Activated CD8-positive, alpha-beta memory T cell treated with anti-CD3 and anti-CD28 coated beads for 1 hour (primary cell): ENCODE measurements at places on chromosomes 1 and 21.

GRCh38 chr21:33157303-33157702 is 72.4 kb upstream of the IFNAR2 start:
- DNase-seq = no peak

GRCh38 chr21:21457077-21457476 is 458.9 kb downstream of the NCAM2 start:
- no peak for DNase-seq

GRCh38 chr1:35079003-35079930 is at the start of gene ZMYM1:
ZMYM1 (plus strand) TSS chr1:35079385; CDS start chr1:35093988, 14,603 bp downstream.
- peak; percentile 32 for DNase-seq

GRCh38 chr1:92259350-92259749 is 39.4 kb downstream of the GLMN start:
- no peak for DNase-seq

- no peak for DNase-seq
These were observed 16.3 kb downstream of the IER5 start for GRCh38 chr1:181104790-181105133.

DNA sequence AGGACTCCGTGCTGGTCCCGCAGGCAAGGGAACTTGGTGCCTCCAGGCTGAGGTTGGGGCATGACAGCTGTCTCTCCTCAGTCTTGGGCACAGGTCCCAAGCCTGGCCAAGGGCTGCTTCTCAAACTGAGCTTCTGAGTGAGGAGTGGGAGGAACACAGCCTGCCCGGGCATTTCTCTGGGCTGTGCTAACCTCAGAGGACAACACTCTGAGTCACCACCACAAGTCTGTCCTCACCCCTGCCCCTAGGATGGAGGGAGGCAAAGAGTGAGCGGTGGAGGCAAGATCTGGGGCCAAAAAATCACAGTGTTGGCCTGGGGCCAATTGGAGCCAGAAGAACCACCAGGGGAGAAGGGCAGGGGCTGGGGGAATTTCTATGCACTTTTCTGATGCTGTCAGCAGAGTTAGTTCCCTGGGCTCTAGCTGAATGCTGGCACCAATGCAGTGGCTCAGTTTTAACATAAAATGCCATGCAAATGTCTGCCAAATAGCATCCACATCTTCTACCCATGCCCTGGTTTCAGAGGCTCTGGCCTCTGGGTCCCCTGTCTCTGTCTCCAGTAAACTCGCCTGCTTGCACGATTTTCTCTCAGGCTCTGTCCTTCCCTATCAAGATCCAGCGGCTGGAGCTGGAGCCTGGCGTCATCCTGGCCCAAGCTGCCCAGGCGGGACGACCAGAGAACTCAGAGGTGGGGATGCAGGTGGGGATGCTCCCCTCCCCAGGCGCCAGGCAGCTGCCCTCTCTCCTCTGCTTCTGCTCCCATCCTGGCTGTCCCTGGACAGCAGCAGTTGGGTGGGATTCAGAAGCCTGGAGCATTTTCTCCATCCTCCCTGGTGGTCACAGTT is 11.0 kb upstream of the CDK18 start:
- no peak for DNase-seq

DNA sequence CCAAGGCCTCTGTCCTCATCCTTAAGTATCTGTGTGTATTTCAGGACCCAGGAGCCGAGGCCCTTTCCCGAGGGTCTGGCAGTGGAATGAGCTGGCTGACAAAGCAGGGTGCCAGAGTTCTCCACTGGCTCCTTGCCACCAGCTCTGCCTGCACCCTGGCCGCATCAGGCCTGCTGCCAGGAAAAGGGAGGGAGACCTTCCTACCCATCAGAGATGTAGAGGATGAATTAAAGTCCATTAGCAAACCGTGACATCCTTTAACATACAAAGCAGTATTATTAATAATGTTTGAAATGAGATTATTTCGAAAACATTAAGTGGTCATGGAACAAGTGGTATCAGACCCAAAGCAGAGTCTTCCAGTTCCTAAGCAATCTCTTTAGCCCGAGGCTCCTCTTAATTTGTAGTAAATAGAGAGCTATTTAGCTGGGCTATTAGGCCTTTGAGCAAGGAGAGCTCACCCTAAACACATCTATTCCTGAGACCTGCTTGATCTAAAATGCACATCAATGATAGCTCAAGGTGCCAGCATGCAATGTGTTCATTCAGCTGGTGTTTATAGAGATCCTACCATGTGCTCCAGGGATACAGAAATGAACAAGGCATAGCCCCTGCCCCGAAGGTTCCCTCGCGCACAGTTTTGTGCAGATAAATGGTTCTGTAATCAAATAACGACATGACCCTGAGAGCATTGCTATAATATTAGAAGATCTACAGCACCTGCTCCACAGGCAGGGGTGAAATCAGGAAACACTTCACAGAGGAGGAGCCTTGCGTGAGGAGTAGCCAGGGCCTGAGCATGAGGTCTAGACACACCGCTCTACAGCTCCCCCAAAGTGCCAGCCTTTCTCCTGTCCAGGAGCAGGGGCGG is 44.0 kb downstream of the FAM163A start:
- DNase-seq = no peak

- no peak for DNase-seq
These were observed 34.1 kb downstream of the CMPK1 start for GRCh38 chr1:47367651-47368050.

DNA sequence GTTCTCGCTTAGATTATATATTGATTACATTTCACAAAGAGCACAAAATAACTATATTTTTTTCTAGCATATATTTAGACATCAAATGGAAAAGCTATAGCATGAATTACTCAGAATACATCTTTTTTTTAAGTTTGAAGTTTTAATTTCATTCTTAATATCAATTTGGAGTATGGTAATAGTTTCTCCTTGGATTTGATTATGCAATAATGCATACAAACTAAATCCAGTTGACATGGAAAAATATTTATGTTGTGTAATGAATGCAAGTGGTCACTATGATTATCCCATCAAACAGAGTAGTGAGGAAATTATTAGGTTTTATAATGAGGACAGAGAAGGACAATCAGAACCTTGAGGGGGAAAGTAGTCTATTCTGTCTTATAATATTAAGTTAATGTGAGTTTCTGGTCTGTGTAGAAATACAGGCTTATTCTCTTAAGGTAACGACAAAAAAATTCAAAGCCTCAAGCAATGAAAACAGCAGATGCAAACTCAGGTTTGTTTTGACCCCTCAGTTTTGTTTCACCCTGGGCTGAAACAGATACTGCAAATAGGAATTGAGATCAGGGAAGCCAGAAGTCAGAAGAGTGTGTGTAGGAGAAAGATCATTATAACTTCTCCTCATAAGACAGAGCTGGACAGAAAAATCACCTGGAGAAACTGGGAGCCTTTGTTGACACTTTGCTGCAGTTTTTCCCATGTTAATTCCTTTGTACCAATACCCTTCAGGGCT is 23.7 kb downstream of the LRRC8B start:
- DNase-seq = no peak

DNA sequence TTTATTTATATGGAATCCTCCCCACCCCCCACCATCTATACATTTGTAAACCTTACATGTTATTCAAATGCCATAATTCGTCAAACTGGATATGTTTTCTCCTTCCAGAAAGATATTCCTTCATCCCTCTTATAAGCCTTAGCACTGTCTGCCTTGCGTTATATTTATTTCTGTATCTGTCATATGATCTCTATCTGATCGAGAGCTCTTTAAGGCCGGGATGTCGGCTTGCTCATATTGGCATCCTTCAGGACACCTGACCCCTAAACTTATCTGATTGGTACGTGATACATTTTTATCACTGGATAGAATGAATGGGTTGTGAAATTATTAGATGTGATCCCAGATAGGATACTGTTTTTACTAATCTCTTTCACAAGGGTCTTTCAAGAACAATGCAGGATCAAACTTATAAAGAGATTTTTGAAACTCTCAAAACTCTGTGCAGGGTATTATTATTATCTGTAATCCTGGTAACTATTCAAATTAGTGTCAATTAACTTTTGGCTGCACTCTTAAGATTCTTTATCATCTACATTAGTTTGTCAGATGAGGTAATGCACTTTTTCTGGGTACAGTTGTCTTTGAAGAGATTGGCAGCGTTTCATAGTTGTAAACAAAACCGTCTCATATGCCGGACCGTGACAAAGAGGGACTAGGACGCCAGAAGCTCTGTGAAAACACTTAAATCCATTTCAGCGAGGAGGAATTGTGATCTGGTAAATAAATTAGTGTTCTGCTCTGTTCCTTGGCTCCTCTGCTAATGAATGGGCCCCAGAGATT is 152.0 kb downstream of the KIF26B start:
- no peak for DNase-seq

- DNase-seq = no peak
These were observed 107.2 kb downstream of the SIM2 start for GRCh38 chr21:36806103-36806502.

GRCh38 chr1:117832453-117832852 is 97.0 kb downstream of the GDAP2 start:
- DNase-seq = no peak

- no peak for DNase-seq
These were observed 103.3 kb downstream of the MRPL39 start for GRCh38 chr21:25503981-25504380.

GRCh38 chr1:48687282-48688045 is 89.2 kb downstream of the BEND5 start:
- no peak for DNase-seq

DNA sequence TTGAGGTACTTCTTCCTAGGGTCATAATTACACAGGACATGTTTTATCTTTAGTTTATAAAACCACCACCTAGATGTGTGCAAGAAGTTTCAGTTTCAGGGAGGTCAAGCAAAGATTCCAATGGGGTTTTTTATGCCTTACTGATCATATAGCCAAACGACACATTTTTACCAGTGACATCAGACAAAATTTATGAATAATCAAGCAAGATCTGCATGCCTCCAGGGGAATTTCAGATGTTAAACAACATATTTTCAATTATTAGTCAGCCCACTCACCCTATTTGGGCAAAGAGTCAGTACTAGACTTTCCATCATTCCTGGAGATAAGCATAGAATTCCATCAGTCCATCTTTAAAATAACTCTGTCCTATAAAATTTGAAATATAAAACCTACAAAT is 867.4 kb downstream of the KCNT2 start:
- DNase-seq = no peak

DNA sequence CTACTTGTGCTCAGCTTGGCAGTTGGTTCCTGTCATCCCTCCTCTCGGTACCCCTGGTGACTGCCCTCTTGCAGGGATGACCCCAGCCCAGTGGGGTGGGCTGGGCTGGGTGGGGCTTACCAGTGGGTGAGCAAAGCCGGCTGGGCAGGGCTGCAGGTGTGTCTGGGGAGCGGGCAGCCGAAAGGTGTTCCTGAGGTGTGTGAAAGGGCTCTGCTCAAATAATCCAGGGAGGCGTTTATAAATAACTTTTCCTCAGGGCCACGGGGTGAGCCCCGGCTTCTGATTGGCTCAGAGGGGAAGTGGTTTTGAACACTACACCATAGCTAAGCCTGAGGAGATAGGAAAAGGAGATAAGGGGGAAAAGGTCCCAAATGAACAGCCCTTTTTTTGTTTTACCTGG is at the start of gene SLC26A9:
SLC26A9 (minus strand) TSS at position 212 of the 400 bp plus-strand sequence. CDS start 7,636 bp downstream, outside the sequence.
- DNase-seq = no peak

GRCh38 chr1:206930210-206930798 is 8.6 kb upstream of the FCMR start:
- no peak for DNase-seq

DNA sequence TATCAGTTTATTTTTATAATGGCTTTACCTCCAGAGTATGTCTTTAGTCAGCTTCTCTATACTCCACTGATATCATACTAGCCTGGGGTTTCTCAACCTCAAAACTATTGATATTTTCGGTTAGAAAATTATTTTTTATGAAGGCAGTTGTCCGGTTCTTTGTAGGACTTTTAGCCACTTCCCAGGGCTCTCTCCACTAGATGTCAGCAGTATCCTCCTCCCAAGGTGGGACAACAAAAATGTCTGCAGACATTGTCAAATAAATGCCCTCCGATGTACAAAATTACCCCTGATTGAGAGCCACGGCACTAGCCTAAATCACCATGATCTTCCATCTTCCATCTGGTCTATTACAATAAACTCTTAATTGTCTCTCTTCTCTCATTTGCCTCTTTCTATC is 4.1 kb upstream of the GRIK1 start:
- DNase-seq = no peak

DNA sequence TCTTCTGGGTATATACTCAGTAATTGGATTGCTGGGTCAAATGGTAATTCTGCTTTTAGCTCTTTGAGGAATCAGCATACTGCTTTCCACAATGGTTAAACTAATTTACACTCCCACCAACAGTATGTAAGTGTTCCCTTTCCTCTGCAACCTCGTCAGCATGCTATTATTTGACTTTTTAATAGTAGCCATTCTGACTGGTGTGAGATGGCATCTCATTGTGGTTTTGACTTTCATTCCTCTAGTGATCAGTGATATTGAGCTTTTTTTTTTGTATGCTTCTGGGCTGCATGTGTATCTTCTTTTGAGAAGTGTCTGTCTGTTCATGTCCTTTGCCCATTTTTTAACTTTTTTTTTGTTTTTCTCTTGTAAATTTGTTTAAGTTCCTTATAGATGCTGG is 279.4 kb downstream of the PTGER3 start:
- no peak for DNase-seq

DNA sequence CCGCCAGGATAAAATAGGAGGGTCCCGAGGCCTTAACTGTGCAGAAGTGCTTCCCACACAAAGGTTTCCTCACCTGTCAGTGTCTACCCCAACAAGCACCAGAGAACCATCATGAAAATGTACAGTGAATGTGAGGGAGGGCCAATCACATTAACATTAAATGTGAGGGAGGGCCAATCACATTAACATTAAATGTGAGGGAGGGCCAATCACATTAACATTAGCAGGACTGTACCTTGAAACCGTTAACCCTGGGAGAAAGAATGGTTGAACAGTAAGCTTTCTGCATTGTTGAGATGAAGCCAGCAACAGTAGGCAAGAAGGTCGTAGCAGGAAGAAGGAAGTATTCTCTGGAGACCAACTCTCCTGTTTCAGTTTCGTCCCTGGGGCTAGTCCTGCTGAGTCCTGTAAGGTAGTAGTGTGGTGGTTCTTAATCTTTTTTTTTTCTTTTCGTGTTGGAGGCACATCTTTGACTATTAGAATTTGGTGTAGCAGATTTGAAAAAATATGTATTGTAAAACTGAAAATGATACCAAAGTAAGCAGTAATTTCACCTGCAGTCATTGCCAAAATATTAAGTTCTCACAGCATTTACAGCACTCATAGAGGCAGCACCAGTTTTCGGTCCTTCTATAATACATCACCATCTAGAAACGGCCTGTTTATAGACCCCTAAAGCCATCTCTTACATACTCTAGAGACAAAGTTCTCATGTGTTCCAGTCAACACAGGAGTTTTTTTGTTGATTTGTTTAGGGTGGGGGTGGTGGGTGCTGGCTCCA is 98.6 kb upstream of the PPP2R5A start:
- no peak for DNase-seq

DNA sequence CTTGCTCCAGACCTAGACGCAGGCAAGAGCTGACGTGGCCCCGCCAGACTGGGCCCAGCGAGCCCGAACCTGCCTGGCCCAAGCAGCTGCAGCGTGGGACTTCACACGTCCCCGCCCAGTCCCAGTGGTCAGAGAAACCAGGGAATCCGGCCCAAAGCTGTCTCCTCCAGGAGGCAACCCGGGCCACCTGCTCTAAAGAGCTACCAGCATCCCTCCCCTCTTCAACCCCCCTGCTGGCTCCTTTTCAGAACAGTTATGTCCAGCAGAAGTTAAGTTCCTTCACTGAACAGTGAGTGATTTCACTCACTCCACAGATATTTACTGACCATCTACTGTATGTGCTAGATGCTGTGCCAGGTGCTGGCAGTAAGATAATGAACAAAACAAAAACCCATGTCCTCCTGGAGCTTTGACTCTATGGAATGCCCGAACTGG is 2.1 kb upstream of the EFNA1 start:
- DNase-seq = no peak
